DMS79 treated with DMSO at 0.1 percent for 48 hours (cell line): ENCODE measurements at places on chromosomes 12 and 14.
A peak's percentile ranks its signal among the peaks of the same experiment; 100 is the strongest.

DNA sequence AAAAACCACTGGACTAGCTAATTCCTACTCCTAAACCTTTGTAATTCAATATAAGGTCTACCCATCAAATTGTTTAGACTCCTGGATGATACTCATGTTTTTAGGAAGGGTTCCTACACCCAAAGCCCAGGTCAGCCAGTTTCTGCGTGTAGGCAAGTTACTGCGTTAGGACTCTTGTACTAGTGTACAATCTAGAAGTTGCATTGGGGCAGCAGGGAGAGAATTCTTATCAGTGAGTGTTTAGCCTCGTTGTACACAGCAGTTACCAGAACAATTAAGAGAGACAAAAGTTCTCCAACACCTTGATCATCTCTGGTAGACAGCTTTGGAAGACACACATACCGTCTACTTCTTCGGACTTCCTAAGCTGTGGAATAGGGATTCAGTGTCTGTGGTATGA lies 29.2 kb downstream of the FBXL14 start:
- no peak for DNase-seq

- no peak for DNase-seq
Measured at GRCh38 chr12:34396006-34396860, 373.9 kb downstream of the ALG10 start.

DNA sequence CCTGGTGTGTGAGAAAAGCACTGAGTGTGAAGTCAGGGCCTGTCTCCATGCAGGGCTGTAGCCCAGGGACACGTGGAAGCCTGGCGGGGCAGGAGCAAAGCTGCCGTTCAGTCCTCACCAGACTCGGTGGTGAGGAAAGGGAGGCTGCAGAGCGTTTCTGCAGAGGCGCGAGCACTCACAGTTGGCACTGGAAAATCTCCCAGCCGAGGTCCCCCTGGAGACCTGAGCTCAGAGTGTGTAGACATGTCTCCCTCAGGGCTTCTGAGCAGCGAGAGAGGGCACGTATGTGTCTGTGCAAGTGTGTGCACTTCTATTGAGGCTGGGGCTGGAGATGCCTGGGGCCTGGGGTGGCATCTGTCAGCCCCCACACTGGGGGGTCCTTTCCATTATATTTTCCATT lies 11.0 kb upstream of the HHIPL1 start:
- DNase-seq, result no peak

DNA sequence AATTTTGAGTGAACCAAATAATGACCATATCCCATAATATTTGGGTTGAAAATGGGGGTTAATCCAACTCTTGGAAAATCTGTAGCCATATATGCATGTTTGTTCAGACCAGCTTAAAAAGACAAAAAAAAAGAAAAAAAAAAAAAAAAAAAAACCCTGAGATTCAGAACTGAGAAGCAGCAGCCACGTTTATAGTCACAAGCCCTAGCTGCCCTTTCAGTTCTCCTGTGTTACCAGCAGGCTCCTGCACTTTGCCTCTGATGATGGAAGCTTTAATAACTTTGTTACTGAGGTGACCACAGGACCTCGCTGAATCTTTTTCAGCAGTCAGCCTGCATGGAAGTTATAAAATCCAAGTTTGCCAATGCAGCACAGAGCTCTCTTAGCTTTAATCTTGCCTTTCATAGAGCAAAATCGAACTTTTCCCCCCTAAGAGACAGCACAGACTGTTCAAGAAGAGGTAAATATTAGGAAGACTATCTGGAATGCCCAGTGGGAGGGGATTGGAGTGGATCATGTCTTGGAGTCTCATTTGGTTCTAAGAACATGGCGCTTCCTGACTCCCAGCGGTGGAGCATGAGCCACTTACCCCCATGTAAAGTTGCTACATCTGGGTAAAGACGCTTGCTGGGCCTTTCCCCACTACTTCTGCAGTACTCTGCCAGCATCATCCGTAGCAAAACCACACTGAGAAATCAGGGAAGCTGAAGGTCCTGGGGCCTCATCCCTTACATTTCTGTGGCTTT lies 20.6 kb downstream of the GNG2 start:
- DNase-seq, result no peak

DNA sequence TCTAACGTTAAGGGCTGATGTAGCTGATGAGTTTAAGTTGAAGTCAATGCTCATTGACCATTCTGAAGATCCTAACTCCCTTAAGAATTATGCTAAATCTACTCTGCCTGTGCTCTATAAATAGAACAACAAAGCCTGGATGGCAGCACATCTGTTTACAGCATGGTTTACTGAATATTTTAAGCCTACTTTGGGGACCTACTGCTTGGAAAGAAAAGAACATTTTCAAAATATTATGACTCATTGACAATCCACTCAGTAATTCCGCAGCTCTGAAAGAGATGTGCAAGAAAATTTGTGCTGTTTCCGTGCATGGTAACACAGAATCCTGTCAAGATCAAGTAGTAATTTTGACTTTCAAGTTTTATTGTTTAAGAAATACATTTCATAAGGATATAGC lies 35.0 kb upstream of the NAV3 start:
- DNase-seq, result no peak

DNA sequence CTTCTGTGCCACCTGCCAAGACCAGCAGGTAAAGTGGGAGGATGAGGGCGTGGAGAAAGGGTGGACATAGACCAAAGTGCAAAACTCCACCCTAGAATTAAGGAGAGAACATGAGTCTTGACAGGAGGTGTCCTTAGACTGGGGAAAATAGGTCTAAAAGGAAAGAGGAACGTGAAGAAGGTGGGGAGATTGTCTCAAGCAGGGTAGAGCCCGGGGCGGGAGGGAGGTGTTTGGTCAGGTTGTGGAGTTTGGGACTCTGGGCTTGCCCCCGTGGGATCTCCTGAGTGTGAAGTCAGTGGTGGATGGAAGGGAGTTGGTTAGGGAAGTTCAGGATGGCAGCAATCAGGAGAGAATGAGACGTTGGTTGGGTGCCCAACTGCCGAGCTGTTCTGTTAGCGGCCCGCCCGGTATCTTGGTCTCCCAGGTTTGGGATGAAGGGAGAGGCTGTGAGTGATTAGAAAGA lies 386 bp downstream of the DGKA start:
- no peak for DNase-seq

DNA sequence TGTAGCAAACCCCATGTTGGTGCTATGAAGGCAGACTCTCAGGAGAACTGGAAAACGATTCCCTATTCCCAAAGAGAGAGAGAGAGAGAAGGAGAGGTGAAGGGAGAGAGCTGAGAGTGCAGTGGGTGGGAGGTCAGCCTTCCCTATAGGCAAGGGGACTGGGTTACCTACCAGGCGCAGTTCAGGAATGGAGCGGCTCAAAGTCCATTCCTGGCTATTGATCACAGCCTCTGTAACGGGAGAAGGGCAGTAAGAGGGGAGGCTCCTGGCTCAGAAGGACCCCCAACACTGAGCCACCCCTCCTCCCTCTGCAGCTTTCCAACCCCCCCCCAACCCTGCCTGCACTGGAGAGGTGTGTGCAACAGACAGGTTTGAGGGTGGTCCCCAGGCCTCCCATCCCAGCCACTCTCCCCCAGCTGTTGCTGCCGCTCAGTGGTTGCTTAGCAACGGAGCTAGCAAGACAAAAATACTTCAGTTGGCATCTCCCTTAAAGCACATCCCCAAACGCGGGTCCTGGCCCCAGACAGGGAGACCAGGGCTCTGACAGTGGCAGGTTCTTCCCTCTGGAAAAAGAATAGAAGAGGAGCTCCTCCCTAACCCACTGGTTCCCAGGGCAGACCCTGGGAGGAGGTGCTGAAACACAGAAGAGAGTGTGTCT lies 3.2 kb downstream of the AGAP2 start:
- DNase-seq, result peak; percentile 17

DNA sequence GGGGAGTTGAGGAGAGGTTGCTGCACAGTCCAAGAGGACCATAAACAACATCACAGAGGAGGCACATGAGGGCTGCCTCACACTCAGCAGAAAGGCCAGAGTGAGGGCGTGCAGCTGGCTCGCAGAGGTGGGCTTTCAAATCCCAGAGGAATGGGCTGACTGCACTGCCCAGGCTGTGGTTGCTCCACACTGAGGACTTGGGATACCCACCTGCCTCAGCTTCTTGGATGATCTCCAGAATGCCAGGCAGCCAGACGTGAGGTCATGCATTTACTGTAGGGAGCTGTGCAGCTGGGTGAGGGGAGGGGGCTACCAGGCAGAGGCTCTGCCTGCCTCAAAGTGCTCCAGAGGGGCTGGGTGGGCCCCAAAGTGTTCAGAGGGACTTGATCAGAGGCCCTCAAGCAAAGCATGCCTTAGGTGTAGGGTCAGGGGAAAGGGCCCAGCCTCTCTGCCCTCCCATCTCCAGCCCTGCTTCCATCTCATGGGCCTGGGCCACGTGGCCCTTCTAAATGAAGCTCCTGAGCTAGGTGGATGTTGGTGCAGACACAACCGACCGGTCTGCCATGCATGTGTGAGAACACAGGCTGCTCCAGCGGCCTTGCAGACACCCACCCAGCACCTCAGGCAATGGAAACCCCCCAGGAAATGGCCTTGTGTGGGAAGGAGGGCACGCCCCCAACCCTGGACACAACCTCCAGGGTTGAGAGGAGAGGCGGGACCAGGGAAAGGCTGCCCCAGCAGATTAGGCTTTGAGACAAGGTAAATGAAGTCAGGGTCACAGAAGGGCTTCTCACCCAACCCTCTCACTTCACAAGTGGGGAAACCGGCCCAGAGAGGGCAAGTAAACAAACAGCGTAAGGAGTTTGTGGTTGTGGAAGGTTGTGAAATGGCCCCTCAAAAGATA lies 90.8 kb downstream of the NTF3 start:
- DNase-seq, result peak; percentile 80

DNA sequence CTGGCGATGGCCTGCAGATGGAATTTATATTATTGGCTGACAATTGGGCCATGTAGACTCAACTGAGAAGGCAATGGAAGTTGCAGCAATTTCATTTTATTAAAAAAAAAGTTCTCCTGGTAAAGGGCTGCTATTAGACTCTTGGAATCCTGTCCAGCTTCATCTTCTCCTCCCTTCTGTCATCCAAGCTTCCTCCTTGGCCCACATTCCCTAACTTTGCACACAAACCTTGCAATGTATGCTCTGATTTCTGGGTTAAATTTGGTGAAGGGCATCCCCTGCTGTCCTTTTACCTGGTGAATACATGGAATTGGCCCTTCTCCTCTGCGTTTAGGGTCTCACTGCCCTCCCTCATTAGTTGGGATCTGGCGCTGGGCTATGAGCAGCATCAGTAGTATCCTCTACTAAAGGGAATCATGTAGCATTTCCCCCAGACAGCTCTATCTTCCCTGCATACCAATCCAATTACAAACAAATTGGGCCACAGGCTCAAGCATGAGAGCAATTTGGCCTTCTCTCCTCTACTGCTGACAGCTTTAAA lies 336.9 kb downstream of the BMP4 start:
- no peak for DNase-seq

DNA sequence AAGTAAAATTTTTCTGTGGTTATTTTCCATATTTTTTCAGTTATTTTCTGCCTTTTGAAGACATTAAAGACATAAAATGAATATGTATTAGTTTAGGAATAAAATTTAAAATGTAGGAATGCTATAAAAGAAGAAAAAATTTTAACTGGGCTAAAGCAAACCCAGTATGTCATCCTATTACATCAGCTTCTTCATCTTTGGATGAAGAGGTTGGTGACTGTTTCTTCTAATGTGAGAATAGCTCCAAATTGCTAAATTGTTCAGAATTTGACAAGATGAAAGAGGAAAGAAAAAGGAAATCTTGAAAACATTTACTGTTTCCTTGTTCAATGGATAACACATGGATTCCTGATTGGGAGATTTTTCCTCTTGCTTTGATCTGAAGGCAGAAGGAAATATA lies 52.7 kb upstream of the PZP start:
- DNase-seq, result no peak

GRCh38 chr12:127723251-127723650 lies 543.7 kb upstream of the TMEM132C start:
- peak; percentile 39 for DNase-seq

DNA sequence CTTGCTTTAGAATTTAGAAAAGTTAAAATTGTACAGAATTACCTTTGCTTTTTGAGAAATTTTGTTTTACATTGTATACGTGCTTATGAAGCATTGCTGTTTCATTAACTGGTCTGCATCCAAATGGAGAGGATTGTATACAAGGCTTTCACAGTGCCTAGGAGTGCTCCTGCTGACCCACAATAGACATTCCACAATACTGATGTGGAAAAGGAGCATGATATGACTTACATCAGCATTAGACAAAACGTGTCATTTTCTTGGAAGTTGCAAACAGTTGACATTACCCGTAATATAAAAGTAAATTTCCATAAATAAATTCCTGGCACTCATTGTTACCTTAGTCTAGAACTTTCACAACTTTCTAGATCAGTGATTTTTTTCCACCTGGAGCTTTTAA lies 1.9 kb downstream of the PRKD1 start:
- no peak for DNase-seq

DNA sequence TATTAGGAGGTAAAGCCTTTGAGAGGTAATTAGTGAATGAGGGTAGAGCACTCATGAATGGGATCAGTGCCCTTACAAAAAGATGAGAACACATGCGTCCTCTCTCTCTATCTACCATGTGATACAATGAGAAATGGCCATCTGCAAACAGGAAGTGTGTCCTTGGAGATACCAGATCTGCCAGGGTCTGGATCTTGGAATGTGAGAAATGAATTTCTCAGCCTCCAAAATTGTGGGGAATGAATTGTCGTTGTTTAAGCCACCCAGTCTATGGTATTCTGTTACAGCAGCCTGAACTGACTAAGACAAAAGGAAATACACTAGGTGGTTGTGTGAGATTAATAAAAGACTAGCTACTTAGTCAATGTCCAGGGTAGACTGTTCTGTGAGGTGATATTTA lies 366.6 kb downstream of the NELL2 start:
- no peak for DNase-seq

GRCh38 chr14:105908481-105908911 lies 382.1 kb downstream of the TMEM121 start:
- DNase-seq, result no peak

- no peak for DNase-seq
Measured at GRCh38 chr12:57869298-57869926, 22.9 kb upstream of the CTDSP2 start.

GRCh38 chr12:111749391-111749790 lies 17.3 kb upstream of the ALDH2 start:
- no peak for DNase-seq

- no peak for DNase-seq
Measured at GRCh38 chr14:58465421-58465820, 37.9 kb downstream of the KIAA0586 start.

- no peak for DNase-seq
Measured at GRCh38 chr12:82510386-82510785, 152.1 kb downstream of the METTL25 start.

GRCh38 chr14:66680216-66680615 lies 172.3 kb downstream of the GPHN start:
- DNase-seq, result no peak

- DNase-seq, result no peak
Measured at GRCh38 chr12:117359029-117359845, 2.2 kb downstream of the NOS1 start.

- no peak for DNase-seq
Measured at GRCh38 chr12:29544428-29545101, 47.1 kb upstream of the OVCH1 start.

DNA sequence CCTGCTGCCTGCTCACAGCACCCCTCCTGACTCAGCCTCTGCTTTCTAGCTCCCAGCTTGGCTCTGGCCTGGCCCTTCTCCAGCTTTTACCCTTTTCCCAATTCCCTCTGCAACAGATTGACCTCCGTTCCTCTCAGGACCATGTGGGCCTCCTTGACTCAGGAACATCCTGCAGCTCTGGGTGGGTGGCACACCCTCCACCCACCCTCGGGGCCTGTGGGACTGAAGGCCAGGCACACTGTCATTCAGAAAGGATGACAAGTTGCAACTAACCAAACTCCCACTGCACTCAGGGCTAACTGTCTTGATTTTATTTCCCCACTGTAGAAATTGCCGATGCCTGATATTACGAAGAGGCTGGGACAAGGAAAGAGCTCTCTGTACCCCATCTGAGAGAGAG lies 59.4 kb downstream of the HELB start:
- DNase-seq, result no peak

GRCh38 chr14:94171208-94171607 lies 2.9 kb upstream of the PPP4R4 start:
- no peak for DNase-seq
